Kidney (tissue), 22 donors: ENCODE measurements at places on chromosomes 2 and 18.

DNA sequence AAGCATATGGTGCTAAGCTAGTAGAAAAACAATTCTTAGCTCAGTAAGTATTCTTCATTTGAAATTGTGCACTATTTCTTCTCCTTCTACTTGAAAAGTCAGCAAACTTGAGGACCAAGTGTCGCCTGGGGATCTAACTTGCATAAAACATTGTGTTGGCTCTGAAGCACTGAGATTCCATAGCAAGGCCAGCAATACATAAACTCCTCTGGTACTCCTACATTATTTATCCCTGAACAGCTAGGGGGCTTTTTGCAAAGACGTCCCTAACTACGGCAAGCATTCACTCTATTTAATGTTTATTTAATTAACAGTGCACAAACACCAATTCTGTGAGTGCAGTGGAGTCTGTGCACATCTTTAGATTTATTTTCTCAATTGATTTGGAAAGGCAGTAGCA lies 392.2 kb downstream of the ERBB4 start:
- H3K4me3 ChIP-seq, result no peak overlapping the region
- H3K36me3 ChIP-seq, result no peaks in the 10 kb centered on the region
- H3K27ac ChIP-seq, result no peak overlapping the region

GRCh38 chr18:47996091-47996541 lies 65.7 kb upstream of the SMAD2 start:
- DNase-seq, result no peak
- no peaks in the 10 kb centered on the region for H3K27me3 ChIP-seq
- H3K4me1 ChIP-seq, result no peaks in the 10 kb centered on the region
- H3K4me3 ChIP-seq, result no peak overlapping the region

- H3K4me3 ChIP-seq, result no peak overlapping the region
- no peaks in the 10 kb centered on the region for H3K36me3 ChIP-seq
- H3K27ac ChIP-seq, result no peak overlapping the region
- H3K27me3 ChIP-seq, result no peaks in the 10 kb centered on the region
- no peak for DNase-seq
- no peaks in the 10 kb centered on the region for H3K4me1 ChIP-seq
Measured at GRCh38 chr2:135733045-135733444, 8.6 kb upstream of the UBXN4 start.

- no peaks in the 10 kb centered on the region for H3K36me3 ChIP-seq
- DNase-seq, result no peak
- H3K4me1 ChIP-seq, result peaks cover 3% of the 10 kb centered on the region
- H3K27ac ChIP-seq, result no peak overlapping the region
- H3K4me3 ChIP-seq, result no peak overlapping the region
Measured at GRCh38 chr2:45698554-45698953, 47.1 kb downstream of the PRKCE start.

GRCh38 chr18:6843308-6843707 lies 113.8 kb downstream of the ARHGAP28 start:
- DNase-seq, result no peak
- no peaks in the 10 kb centered on the region for H3K4me1 ChIP-seq
- H3K27ac ChIP-seq, result no peak overlapping the region
- no peak overlapping the region for H3K4me3 ChIP-seq
- no peaks in the 10 kb centered on the region for H3K27me3 ChIP-seq

GRCh38 chr2:75130171-75130570 lies 69.1 kb downstream of the TACR1 start:
- no peak overlapping the region for H3K4me3 ChIP-seq
- H3K27me3 ChIP-seq, result no peaks in the 10 kb centered on the region
- no peak for DNase-seq

DNA sequence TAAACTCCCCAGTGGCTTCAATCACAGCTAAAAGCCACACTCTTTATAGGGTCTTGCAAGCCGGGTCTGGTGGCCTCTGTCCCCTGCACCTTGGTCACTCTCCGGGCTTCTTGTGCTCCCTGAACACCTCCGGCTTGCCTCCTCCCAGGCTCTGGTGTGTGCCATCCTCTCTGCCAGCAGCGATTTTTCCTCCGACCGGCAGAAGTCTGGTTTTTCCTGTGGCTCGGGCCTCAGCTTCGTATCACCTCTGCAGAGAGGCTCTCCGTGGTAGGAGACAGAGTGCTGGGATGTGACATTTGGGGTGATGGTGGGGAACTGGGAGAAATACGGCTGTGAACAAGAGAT lies 58.8 kb upstream of the HPCAL1 start:
- no peak overlapping the region for H3K4me3 ChIP-seq
- no peak for DNase-seq
- H3K4me1 ChIP-seq, result no peaks in the 10 kb centered on the region
- H3K27me3 ChIP-seq, result no peaks in the 10 kb centered on the region
- no peak overlapping the region for H3K27ac ChIP-seq
- H3K36me3 ChIP-seq, result no peaks in the 10 kb centered on the region

DNA sequence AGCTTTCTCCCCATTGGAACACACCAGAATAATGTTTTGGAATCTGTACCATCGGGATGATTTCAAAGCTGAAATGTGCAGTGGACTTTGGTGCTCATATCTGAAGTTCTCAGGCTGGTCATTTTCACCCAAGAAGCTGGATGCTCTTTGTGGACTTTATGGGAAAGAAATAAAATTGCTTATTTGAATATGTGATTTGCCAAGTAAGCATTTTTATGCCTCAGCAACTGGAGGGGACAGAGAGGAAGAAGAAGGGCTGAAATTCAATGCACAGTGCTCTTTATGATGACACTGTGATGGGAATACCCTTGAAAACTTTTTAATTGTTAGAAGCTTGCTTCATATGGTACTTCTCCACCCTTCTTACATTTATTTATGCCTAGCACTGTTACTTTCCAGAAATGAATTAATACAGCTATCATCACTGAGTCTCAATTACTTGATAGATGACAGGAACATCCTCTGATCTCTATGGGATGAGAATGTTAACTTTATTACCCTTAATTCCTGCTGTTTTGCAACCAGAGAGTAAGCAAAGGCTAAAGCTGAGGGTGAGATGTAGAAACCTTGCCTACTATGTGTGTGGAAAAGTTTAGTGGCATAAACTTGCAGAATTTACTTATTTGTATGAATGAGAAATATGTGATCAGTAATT lies 23.6 kb downstream of the SETBP1 start:
- H3K27me3 ChIP-seq, result no peaks in the 10 kb centered on the region
- H3K4me3 ChIP-seq, result no peak overlapping the region
- H3K36me3 ChIP-seq, result peaks cover 4% of the 10 kb centered on the region
- H3K4me1 ChIP-seq, result peaks cover 30% of the 10 kb centered on the region
- peak overlapping the region; percentile 66 for H3K27ac ChIP-seq

GRCh38 chr2:200345975-200346374 lies 39.5 kb downstream of the SPATS2L start:
- H3K36me3 ChIP-seq, result no peaks in the 10 kb centered on the region
- H3K27me3 ChIP-seq, result no peaks in the 10 kb centered on the region
- H3K27ac ChIP-seq, result no peak overlapping the region
- no peak for DNase-seq
- no peak overlapping the region for H3K4me3 ChIP-seq
- peaks cover 5% of the 10 kb centered on the region for H3K4me1 ChIP-seq

GRCh38 chr18:77321823-77322805 lies 72.5 kb downstream of the GALR1 start:
- no peak overlapping the region for H3K27ac ChIP-seq
- no peak for DNase-seq
- peak overlapping the region; percentile 11 for H3K4me3 ChIP-seq
- H3K36me3 ChIP-seq, result no peaks in the 10 kb centered on the region
- no peaks in the 10 kb centered on the region for H3K27me3 ChIP-seq

- H3K27me3 ChIP-seq, result no peaks in the 10 kb centered on the region
- DNase-seq, result no peak
- H3K27ac ChIP-seq, result no peak overlapping the region
- H3K4me1 ChIP-seq, result no peaks in the 10 kb centered on the region
- no peak overlapping the region for H3K4me3 ChIP-seq
Measured at GRCh38 chr2:181231151-181231550, 226.0 kb upstream of the ITGA4 start.

GRCh38 chr2:120442541-120442922 lies 96.6 kb downstream of the INHBB start:
- no peak overlapping the region for H3K27ac ChIP-seq
- peaks cover 5% of the 10 kb centered on the region for H3K27me3 ChIP-seq
- no peak for DNase-seq
- no peaks in the 10 kb centered on the region for H3K4me1 ChIP-seq

DNA sequence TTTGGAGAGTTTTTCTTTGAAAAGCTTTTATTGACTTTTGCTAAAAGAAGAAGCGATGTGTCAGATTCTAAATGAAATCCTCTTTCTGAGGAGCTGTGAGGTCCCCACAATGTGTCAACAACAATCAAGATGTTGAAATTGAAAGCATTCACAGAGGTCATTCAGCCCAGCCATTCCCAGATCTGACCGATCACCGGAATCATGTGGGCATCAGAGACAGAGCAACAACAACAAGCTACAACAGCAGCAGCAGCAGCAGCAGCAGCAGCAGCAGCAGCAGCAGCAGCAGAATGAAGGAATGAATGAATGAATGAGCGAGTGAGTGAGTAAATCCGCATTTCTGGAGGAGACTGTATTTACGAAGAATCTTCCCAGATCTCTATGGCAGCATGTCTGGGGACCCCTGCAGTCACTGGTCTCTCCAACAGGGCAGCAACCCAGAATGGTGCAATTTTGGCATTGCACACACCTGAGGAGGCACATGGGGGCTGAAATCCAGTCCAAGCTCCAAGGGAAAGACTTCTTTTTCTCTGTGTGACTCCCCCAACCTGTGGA lies 299.0 kb downstream of the MYCN start:
- no peaks in the 10 kb centered on the region for H3K27me3 ChIP-seq
- no peak overlapping the region for H3K27ac ChIP-seq
- DNase-seq, result peak; percentile 24
- no peak overlapping the region for H3K4me3 ChIP-seq
- no peaks in the 10 kb centered on the region for H3K4me1 ChIP-seq

GRCh38 chr2:122960759-122961641 lies 1064.1 kb upstream of the CNTNAP5 start:
- DNase-seq, result no peak
- no peaks in the 10 kb centered on the region for H3K4me1 ChIP-seq
- no peaks in the 10 kb centered on the region for H3K27me3 ChIP-seq
- H3K36me3 ChIP-seq, result no peaks in the 10 kb centered on the region

DNA sequence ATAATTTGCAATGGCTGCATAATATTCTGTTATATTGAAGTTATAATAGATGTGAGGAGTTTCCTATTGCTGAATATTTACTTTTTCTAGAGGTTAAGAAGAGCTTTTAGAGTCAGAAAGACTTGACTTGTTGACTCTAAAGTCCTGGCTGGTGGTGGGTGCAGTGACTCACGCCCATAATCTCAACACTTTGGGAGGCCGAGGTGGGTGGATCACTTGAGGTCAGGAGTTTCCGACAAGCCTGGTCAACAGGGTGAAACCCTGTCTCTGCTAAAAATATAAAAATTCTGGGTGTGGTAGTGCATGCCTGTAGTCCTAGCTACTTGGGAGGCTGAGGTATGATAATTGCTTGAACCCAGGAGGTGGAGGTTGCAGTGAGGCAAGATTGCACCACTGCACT lies 33.9 kb upstream of the ATIC start:
- no peaks in the 10 kb centered on the region for H3K4me1 ChIP-seq
- no peak for DNase-seq
- H3K27me3 ChIP-seq, result no peaks in the 10 kb centered on the region
- no peak overlapping the region for H3K4me3 ChIP-seq

DNA sequence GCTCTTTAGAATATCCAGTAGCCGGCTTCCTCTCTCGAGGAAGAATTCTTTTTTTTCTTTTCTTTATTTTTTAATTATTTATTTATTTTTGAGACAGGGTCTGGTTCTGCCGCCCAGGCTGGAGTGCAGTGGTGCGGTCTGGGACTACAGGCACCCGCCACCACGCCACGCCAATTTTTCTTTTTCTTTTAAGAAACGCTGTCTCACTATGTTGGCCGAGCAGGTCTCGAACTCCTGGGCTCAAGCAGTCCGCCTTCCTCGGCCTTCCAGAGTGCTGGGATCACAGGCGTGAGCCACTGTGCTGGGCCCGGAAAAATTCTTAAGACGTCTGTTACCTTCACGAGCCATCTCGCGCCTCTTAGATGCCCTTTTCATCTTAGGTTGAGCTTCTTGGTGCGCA lies 931 bp upstream of the TMEM131 start:
- H3K4me3 ChIP-seq, result peak overlapping the region; percentile 86
- H3K27me3 ChIP-seq, result no peaks in the 10 kb centered on the region
- DNase-seq, result no peak
- H3K4me1 ChIP-seq, result peaks cover 2% of the 10 kb centered on the region
